ENCODE measurements at places on chromosomes 13 and 19.

- DNase-seq = no peak
These were observed 17.7 kb upstream of the CSNK1G2 start for GRCh38 chr19:1923319-1923718.

DNA sequence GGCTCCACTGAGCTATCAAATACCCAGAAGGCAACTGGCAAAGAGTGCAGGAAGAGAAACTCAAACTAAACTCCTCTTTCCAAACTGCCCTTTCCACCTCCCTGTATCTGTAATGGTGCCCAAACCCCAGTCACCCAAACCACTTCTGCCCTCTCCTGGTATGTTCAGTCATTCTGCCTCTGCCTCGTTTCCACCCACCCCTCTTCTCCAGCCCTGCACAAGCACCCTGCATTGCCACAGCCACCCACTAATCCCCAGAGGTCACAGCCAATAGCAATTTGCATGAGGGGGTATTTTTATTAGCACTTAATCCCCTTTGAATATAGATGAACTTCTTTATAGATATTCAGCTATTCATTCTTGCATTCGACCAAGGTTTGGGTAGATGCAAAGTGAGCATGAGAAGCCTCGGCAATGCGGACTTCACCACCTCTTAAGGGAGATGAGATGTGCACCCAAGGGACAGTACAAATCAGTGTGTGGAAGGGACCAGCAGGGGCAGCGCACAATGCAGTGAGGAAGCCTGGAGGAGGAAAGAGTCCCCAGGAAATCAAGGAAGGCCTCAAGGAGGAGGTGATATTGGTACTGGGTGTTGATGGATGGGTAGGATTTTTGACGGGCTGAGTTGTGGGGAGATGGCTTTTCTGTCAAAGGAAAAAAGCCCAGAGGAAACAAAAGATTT lies 12.4 kb downstream of the TMEM272 start:
- no peak for DNase-seq

GRCh38 chr13:29577136-29578051 lies 18.1 kb downstream of the SLC7A1 start:
- no peak for DNase-seq

- DNase-seq = peak; percentile 64
These were observed 109.3 kb downstream of the ABCC4 start for GRCh38 chr13:95191821-95192563.

DNA sequence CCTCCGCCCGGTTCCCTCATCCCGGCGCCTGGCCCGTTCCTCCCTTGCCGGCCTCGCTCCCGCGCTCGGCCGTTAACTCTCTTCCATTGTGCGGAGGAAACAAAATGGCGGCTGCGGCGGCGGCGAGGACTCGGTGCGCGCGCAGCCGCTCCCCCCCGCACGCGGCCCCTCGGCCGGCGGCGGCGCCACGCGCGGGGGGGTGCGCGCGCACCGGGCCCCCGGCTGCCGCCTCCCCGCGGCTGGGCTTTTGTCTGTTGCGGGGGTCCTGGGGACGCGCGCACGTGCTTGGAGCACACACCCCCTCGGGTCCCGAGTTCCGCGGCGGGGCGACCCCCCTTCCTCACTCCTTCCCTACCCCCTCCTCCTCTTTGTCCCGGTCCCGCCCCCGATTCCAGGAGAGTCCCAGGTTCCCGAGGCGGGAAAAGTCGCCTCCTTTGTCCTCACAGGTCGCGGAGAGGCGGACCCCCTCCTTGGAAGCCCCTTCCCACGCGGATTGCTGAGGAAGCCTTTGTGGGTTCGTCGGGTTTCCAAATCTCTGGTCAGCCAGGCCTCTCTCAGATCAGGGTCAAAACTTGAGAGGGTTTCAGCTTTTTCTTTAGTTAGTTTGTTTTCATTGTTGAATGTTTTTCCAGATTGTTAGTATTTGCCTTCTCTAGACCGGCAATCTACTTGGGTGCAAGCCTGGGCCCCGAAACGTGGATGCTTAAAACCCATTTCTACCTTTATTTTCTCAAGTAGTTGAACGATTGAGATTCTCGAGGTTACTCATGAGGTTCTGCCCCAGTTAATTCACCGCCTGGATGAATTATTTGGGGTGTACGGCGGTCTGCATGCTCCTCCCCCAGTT lies 687 bp downstream of the ILF3 start:
- DNase-seq = peak; percentile 82

DNA sequence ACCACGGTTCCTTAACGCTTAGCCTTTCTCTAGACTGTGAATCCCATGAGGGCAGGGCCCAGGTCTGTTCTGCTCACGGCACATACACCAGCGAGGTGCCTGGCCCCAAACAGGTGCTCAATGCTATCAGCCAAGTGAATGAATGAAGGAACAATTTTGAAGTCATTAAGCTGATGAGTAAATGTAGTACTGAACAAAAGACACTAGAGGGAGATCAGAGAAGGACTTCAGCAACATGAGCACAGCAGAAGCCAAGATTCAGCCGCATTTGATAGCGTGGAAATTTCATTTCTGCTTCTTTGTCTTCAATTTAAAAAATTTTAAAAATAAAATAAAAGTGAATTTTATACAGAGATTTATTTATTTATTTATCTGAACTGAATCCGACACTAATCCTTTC lies 20.1 kb upstream of the MYO16 start:
- DNase-seq = no peak

DNA sequence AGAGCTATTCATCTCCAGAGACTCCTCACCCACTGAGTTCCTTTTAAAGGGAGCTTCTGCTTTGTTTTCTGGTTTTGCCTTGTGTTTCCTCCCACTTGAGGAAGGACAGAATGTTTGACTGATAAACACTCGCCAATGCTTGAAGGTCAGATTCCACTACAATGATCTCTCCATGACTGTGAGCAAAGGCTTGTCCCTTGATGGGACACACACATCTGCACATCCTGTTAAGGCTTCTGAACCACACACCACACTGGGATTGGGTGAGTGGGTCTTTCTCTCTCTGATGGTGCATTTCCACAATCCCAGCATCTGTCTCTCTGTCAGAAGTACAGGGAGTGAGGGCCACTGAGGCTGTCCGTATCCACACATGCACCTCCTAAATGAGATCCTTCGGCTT lies 245.3 kb downstream of the IRS2 start:
- no peak for DNase-seq

DNA sequence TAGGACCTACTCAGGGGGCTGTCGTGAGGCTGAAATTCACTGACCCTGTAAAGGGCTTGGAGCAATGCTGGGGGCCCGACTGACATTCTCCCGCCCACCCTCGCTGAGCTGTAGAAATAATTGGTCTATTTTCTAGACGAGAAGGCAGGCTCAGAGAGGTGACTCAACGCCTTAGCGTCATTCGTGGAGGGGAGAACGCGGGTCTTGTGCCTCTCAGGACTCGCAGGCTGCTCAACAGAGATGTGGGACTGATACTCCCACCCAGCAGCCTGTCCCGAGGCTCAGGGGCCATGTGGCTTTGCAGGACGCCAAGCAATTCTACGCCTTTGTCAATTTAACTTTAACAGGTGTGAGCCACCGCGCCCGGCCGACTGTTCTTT lies 23.6 kb upstream of the ASPDH start:
- no peak for DNase-seq

GRCh38 chr19:41920882-41921576 lies 7.2 kb downstream of the ERFL start:
- DNase-seq = no peak

DNA sequence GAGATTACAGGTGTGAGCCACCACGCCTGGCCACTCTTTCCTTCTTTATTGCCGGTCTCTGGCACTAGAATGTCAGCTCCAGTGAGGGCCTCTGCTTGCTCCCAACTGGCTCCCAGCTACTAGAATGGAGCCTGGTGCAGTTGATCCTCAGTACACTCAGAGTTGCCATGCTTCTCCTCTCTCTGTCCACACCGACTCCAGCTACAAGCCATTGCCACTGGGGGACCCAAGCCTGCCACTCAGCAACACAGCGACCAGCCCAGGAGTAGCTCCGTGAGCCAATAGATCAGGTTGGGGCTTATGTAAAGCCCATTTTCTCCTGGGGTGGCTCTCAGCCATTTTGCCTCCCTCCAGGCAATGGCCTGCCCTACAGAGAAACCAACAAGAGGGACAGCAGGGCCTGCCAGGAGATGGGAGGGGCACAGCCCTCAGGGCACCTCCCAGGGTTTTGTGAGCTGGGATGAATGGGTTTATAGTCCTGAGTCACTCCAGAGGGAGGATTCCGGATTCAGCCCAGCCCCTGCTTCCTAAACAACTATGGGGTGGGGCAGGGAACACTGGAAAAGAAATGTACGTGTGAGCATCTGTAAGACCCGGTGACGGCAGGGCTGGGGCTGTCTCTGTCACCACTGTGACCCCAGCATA lies 36.5 kb downstream of the OPA3 start:
- no peak for DNase-seq

DNA sequence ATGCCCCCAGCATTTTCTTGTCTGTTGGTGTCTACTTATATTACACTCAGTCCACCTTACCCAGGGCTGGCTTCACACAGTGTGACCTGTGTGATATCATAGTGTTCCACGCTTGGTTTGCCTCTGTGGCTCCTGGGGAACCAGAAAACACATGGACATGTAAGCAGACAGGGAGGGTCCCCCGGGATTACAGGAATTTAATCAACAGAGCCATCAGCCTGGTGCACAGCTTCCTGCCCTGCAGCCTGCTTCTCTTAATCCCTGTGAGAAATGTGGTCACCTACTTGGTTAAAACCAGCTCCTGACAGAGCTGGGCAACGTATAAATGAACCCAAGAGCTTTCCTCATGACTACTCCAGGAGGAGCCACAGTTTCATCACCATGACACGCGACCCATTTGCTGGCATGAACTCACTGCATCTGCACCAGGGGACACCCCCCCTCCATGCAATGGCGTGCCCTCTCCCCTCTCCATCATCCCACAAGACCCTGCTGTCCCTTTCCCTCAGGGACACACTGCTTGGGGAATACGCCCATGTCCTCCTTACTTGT lies 152.1 kb downstream of the UQCRFS1 start:
- no peak for DNase-seq

GRCh38 chr19:34555447-34555846 lies 73.9 kb downstream of the WTIP start:
- no peak for DNase-seq

DNA sequence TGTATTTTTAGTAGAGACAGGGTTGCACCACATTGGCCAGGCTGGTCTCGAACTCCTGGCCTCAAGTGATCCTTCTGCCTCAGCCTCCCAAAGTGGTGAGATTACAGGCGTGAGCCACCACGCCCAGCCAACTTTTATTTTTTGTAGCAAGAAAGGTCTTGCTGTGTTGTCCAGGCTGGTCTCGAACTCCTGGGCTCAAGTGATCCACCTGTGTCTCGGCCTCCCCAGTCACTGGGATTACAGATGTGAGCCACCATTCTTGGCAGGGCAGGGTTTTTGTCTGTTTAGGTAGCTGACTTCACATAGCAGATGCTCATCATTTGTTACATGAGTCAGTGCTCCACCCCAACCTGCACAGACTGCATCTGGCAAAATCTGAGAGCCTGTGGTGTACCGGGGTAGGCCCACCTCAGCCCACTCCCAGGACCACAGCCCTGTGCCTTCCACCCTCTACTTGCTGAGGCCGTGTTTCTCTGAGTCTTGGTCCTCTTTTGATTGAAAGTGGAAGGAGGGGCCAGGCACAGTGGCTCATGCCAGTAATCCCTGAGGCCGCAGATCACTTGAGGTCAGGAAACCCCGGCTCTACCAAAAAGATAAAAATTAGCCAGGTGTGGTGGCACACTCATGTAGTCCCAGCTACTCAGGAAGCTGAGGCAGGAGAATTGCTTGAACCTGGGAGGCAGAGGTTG lies 4.2 kb upstream of the TNPO2 start:
- DNase-seq = no peak

DNA sequence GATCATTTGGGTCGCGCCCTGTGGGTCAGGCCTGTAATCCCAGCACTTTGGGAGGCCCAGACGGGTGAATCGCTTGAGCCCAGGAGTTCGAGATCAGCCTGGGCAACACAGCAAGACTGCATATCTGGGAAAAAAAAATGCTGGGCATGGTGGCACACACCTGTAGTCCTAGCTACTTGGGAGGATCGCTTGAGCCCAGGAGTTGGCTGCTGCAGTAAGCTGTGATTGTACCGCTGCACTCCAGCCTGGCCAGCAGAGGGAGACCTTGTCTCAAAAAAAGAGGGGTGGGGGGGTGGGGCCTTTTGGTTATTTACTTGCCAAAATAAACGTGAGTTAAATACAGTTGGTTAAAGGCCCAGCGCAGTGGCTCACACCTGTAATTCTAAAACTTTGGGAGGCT lies 9.8 kb upstream of the ZNF544 start:
- DNase-seq = peak; percentile 25

GRCh38 chr13:113114511-113115362 lies 7.9 kb upstream of the F10 start:
- no peak for DNase-seq

- DNase-seq = no peak
These were observed 13.1 kb upstream of the HIF3A start for GRCh38 chr19:46283771-46284170.

GRCh38 chr19:48877855-48878195 lies 5.6 kb downstream of the PPP1R15A start:
- no peak for DNase-seq

- no peak for DNase-seq
These were observed 51.4 kb downstream of the VWA8 start for GRCh38 chr13:41909506-41909905.

DNA sequence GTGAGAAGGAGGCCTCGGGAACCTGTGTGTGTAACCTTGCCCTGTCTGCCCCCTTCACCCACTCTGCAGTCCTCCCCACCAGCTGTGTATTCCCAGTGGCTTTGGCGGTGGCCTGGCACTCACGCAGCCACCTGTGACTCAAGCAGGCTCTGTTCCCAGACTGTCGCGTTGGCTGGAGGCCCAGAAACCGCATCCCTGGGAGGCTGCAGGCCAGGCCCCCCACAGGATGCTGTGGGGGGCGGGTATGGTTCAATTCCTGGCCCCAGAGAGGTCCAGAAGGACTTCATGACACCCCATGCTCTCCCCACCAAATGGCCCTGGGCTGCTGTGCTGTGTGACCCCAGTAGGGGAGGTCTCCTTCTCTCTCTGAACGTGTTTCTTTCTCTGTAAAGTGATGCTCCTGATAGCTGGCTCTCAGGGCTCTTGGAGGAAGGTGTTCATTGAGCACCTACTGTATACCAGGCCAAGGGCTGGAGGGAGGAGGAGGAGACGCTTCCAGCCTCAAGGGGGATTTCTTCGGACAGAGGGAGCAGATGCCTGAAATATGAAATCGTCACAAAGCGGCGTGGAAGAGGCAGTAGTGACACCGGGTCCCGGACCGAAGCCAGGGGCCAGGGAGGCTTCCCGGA lies 1.9 kb upstream of the LINGO3 start:
- DNase-seq = peak; percentile 76

DNA sequence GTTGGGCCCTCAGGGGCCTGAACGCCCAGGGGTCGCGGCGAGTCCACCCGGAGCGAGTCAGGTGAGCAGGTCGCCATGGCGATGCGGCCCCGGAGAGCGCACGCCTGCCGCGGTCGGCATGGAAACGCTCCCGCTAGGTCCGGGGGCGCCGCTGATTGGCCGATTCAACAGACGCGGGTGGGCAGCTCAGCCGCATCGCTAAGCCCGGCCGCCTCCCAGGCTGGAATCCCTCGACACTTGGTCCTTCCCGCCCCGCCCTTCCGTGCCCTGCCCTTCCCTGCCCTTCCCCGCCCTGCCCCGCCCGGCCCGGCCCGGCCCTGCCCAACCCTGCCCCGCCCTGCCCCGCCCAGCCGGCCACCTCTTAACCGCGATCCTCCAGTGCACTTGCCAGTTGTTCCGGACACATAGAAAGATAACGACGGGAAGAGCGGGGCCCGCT lies at the start of gene CCNA1:
Gene CCNA1, plus strand, starts transcription at position 390 of the 439 bp plus-strand sequence. CDS start 562 bp downstream, outside the sequence.
- DNase-seq = peak; percentile 74
